ENCODE measurements at places on chromosomes 4 and X.
A peak's percentile ranks its signal among the peaks of the same experiment; 100 is the strongest.

DNA sequence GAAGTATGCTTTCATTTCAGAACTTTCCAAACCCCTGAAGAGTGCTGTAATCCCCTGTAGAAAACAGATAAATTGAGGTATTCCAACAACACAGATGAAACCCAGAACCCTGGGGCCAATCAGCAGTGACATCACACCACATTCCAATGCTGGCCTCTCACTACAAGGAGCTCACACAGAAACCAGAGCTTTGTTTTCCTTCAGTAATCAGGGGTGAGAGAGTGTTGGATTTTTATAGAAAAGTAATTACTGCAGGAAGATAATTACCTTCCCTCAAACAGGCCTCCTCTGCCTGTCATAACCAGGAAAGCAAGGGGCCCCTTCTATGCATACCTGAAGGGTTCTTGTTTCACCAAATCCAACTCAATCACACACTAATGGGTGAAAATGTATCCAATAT lies 246.2 kb downstream of the SCFD2 start:
- H3K27ac ChIP-seq = no peak overlapping the region
- no peaks in the 10 kb centered on the region for H3K27me3 ChIP-seq
- peaks cover 7% of the 10 kb centered on the region for H3K4me1 ChIP-seq
- H3K36me3 ChIP-seq = no peaks in the 10 kb centered on the region
- no peak for DNase-seq

- no peaks in the 10 kb centered on the region for H3K36me3 ChIP-seq
- no peak overlapping the region for H3K4me3 ChIP-seq
- no peak for DNase-seq
- no peaks in the 10 kb centered on the region for H3K27me3 ChIP-seq
Measured at GRCh38 chr4:14165222-14165920, 537.8 kb upstream of the BOD1L1 start.

DNA sequence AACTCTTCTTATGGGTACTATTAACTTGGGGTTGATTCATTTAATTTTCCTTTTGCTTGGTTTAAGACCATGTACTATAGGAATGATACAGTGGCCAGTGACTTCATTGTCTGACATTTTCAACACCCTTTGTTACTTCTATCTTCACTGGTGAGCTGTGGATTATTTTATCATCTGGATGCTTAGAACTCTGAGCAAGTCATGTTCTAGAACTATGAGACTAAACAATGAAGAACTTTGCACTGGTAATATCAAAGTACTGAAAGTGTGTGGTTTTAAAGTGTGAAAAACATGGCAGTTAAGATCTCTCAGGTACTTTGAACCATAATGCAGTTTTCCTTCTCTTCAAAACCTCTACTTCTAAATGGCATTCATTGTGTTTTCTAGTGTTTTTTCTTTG lies 47.8 kb downstream of the MAP7D3 start:
- H3K4me1 ChIP-seq = peaks cover 5% of the 10 kb centered on the region
- H3K27ac ChIP-seq = peak overlapping the region; percentile 67
- DNase-seq = no peak

GRCh38 chrX:95539041-95539440 lies 1145.6 kb upstream of the DIAPH2 start:
- no peak overlapping the region for H3K4me3 ChIP-seq
- H3K27me3 ChIP-seq = no peaks in the 10 kb centered on the region
- H3K4me1 ChIP-seq = no peaks in the 10 kb centered on the region

DNA sequence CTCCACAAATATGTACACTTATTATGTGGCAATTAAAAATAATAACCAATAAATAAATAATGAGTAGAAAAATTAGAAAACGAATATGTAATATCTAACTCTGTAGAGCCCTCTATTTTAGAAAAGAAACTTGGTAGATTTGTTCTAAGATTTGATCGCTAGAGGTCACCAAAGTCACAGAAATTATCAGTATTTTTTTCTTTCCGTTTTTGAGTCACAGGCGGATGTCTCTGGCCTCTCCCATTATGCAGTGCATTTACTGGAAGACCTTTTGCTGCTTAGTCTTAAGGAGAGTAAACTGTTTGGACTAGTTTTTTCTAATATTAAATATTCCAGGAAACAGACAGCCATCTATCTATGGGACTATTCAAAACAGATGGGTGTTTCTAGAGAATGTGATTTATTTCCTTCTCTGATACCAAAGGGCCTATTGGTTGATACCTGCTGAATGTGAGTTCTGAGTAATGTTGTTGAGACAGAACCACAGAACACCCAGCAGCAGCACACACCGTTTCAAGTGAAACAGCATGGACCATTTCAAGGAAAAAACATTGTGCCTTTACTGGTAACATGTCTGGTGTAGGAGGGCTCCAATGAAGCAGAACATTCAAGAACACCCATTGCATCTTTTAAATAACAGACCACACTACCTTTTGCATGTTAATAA lies 34.0 kb upstream of the GYPA start:
- no peak for DNase-seq
- H3K27ac ChIP-seq = no peak overlapping the region
- H3K4me1 ChIP-seq = no peaks in the 10 kb centered on the region
- no peak overlapping the region for H3K4me3 ChIP-seq
- no peaks in the 10 kb centered on the region for H3K27me3 ChIP-seq

GRCh38 chr4:7134737-7135388 lies 57.5 kb upstream of the SORCS2 start:
- DNase-seq = peak; percentile 70
- H3K27me3 ChIP-seq = no peaks in the 10 kb centered on the region
- H3K4me1 ChIP-seq = peaks cover 10% of the 10 kb centered on the region
- H3K36me3 ChIP-seq = no peaks in the 10 kb centered on the region
- H3K4me3 ChIP-seq = no peak overlapping the region

DNA sequence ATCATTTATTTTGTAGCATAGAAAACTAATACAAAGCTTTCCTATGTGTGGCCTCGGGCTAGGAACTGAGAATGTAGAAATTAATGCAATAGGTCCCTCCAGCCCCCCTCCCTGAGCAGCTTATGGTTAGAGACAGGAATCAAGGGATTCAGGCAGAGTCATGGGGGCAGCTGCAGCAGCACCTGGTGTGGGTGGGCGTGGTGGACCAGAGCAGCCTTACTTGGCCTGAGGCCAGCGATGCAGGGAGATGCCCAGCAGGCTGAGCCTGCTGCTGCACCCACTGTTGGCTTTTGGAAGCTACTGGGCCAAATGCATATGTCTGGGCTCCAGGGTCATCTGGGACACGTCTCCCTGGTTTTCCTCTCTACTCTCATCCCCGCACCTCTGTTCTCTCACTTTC lies 74.0 kb downstream of the STK32B start:
- no peak overlapping the region for H3K27ac ChIP-seq
- no peaks in the 10 kb centered on the region for H3K27me3 ChIP-seq
- H3K36me3 ChIP-seq = no peaks in the 10 kb centered on the region
- no peak overlapping the region for H3K4me3 ChIP-seq

GRCh38 chr4:15495621-15496020 lies 25.9 kb downstream of the CC2D2A start:
- H3K27ac ChIP-seq = no peak overlapping the region
- H3K36me3 ChIP-seq = no peaks in the 10 kb centered on the region
- no peak for DNase-seq
- peaks cover 8% of the 10 kb centered on the region for H3K4me1 ChIP-seq
- no peaks in the 10 kb centered on the region for H3K27me3 ChIP-seq

- H3K4me1 ChIP-seq = no peaks in the 10 kb centered on the region
- H3K27ac ChIP-seq = no peak overlapping the region
- no peaks in the 10 kb centered on the region for H3K27me3 ChIP-seq
- H3K4me3 ChIP-seq = no peak overlapping the region
- DNase-seq = no peak
Measured at GRCh38 chr4:111924696-111925095, 220.6 kb upstream of the FAM241A start.

GRCh38 chr4:181078196-181078595 lies 1165.0 kb upstream of the TENM3 start:
- no peaks in the 10 kb centered on the region for H3K4me1 ChIP-seq
- no peak for DNase-seq
- no peak overlapping the region for H3K4me3 ChIP-seq

Measured in suprapubic skin (tissue), 4 donors.